ENCODE measurements at places on chromosomes 12 and 14. TPM values are rescaled to one million over a fixed set of nuclear protein-coding genes. Genes with fewer than 3 reads are reported as not detected.

DNA sequence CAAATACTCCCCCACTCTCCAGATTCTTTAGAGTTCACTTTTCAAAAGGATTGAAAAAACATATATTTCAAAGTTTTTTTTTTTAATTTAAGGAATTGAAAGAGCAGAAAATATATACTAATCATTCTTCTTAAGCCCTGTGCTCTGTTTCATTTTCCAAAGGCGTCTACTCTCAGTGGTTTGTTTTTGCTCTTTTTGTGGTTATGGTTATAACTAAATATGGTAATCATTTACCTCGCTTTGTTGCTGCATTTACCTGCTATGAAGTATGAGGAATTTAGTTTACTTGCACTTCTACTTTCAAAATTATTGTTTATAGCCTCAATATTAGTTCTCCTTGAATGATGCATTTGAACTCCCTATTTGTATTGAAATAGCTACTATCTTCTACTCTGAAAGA lies 55.9 kb upstream of the LRRK2 start:
- DNase-seq, result no peak
- no peaks in the 10 kb centered on the region for H3K36me3 ChIP-seq

DNA sequence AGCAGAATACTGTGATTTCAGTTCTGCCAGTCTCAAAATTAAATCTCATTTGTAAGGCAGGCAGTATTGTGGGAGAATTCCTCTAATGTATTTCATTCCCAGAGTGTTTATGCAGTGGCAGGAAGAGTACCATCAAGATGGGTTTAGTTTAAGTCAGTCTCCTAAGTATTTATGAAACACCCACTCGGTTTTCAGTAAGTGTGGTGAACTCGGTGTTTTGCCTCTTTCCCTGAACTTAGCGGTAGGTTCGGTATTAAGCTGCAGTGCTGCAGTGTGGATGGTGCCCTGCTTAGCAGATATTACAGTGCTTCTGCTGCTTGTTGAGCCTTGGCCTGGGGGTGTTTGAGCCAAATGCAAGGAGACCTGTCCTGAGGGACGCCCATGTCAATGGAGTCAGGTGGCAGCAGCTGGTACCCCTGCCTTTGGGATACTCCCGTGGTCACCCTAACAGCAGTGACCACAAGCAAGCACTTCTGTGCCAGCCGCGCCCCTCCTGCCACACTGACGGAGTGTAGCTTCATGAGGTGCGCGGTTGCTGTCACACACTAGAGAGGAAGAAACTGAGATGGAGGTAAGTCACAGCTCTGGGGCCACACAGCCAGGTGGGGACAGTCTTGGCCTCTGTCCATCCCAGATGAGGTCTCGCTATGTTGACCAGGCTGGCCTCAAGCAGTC lies 15.8 kb downstream of the COA8 start:
- H3K36me3 ChIP-seq, result peaks cover 19% of the 10 kb centered on the region
- H3K27ac ChIP-seq, result no peak overlapping the region
- H3K4me3 ChIP-seq, result no peak overlapping the region

DNA sequence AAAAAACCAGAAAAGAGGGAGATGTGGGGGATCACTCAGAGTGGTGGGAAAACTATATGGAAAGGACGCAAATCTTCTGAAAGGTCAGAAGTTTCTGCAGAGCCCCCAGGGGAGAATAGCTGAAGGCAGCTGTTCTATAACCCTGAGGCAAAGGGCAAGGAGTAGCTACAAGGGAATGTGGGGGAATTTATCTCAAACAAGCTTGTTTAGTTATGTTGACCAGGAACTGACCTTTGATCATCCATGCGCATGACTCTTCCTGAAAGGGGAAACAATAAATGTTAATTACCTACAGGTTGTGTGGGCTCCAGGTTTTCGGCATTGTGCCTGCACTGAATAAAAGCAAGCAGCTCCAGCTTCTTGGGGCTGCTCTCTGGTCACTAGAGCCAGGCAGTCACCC lies 968.5 kb downstream of the AACS start:
- H3K36me3 ChIP-seq, result no peaks in the 10 kb centered on the region
- no peak overlapping the region for H3K27ac ChIP-seq
- H3K4me3 ChIP-seq, result no peak overlapping the region
- H3K27me3 ChIP-seq, result no peaks in the 10 kb centered on the region

DNA sequence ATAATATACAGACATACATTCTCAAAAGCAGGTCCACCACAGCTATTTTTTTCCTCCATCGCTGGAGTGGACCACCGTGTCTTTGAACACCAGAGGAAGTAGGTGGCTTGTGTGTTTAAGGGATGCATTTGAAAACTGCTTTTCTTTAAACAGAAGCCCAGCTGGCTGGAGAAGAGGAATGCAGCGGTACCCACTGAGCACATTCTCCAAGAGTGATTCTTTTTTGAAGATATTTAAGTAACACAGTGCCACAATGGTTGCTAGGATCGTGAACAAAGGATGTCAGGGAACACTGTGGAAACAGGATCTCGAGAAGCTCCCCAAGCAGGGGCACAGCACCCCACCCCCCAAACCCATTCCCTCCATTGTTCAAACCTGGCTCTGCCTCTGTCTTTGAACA lies 286.6 kb upstream of the PWP1 start:
- no peak overlapping the region for H3K27ac ChIP-seq
- no peak for DNase-seq
- H3K27me3 ChIP-seq, result no peaks in the 10 kb centered on the region
- no peaks in the 10 kb centered on the region for H3K36me3 ChIP-seq
- H3K4me3 ChIP-seq, result no peak overlapping the region
- peaks cover 20% of the 10 kb centered on the region for H3K4me1 ChIP-seq

- peaks cover 13% of the 10 kb centered on the region for H3K4me1 ChIP-seq
- H3K27me3 ChIP-seq, result no peaks in the 10 kb centered on the region
- no peak overlapping the region for H3K27ac ChIP-seq
- DNase-seq, result no peak
Measured at GRCh38 chr14:69635981-69636639, 24.7 kb downstream of the SUSD6 start.

- H3K27me3 ChIP-seq, result no peaks in the 10 kb centered on the region
- no peaks in the 10 kb centered on the region for H3K36me3 ChIP-seq
- H3K4me1 ChIP-seq, result peaks cover 33% of the 10 kb centered on the region
- peak overlapping the region; percentile 70 for H3K27ac ChIP-seq
Measured at GRCh38 chr12:60070552-60070951, 474.7 kb downstream of the SLC16A7 start.

DNA sequence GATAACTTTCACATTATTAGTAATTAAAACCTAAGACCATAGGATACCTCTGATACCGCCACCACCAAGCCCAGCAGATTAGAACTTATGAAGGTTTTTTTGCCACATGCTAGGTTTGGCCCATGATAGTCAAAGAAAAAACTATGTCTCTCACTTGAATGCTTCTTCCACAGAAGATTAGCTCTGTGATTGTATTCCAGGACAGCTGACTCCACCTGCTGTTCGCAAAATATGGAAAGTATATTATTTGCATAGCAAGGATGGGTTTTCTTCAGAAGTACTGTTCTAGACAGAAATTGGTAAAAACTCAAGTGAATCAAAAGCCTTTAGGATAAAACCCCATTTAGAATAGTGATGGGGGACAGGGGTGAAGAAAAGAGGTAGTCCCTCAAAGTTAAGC lies 42.2 kb downstream of the PPFIBP1 start:
- no peak overlapping the region for H3K4me3 ChIP-seq
- peaks cover 30% of the 10 kb centered on the region for H3K4me1 ChIP-seq
- H3K36me3 ChIP-seq, result no peaks in the 10 kb centered on the region
- H3K27me3 ChIP-seq, result no peaks in the 10 kb centered on the region
- DNase-seq, result no peak
- H3K27ac ChIP-seq, result no peak overlapping the region

DNA sequence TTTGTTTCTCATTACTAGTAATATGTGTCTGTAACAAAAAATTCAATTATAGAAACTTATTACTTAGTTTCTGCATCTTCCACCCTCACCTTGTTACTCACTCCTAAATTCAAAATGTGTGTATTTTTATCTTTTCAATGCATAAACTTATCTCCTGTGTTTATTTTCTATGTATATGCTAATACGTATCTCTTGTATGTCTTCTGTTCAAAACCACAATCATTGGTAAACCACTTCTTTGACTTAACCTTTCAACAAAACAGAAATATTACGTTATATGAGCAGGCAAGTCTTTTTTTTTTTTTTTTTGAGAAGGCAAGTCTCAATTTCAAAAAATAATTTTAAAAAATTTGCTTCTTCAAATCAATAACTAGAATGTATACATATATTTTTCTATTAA lies 39.2 kb upstream of the RPH3A start:
- H3K4me3 ChIP-seq, result no peak overlapping the region
- no peaks in the 10 kb centered on the region for H3K36me3 ChIP-seq
- no peaks in the 10 kb centered on the region for H3K27me3 ChIP-seq
- no peaks in the 10 kb centered on the region for H3K4me1 ChIP-seq

GRCh38 chr14:68719634-68720384 lies 73.1 kb downstream of the ZFP36L1 start:
- no peaks in the 10 kb centered on the region for H3K4me1 ChIP-seq
- H3K36me3 ChIP-seq, result no peaks in the 10 kb centered on the region
- H3K27ac ChIP-seq, result no peak overlapping the region
- H3K4me3 ChIP-seq, result no peak overlapping the region

GRCh38 chr12:46446645-46447044 lies 74.1 kb upstream of the SLC38A2 start:
- no peak for DNase-seq
- H3K4me1 ChIP-seq, result peaks cover 66% of the 10 kb centered on the region
- H3K4me3 ChIP-seq, result no peak overlapping the region
- no peaks in the 10 kb centered on the region for H3K27me3 ChIP-seq

- no peaks in the 10 kb centered on the region for H3K36me3 ChIP-seq
- H3K27ac ChIP-seq, result no peak overlapping the region
- H3K4me1 ChIP-seq, result no peaks in the 10 kb centered on the region
- no peaks in the 10 kb centered on the region for H3K27me3 ChIP-seq
- no peak overlapping the region for H3K4me3 ChIP-seq
Measured at GRCh38 chr12:96578526-96579125, 89.2 kb downstream of the CFAP54 start.

- H3K4me3 ChIP-seq, result no peak overlapping the region
- no peak for DNase-seq
- no peak overlapping the region for H3K27ac ChIP-seq
- no peaks in the 10 kb centered on the region for H3K4me1 ChIP-seq
- H3K36me3 ChIP-seq, result no peaks in the 10 kb centered on the region
- peaks cover 7% of the 10 kb centered on the region for H3K27me3 ChIP-seq
Measured at GRCh38 chr14:77474479-77475177, 16.7 kb downstream of the AHSA1 start.

GRCh38 chr12:2646341-2646740 lies 148.4 kb upstream of the FKBP4 start:
- H3K4me3 ChIP-seq, result no peak overlapping the region
- H3K27ac ChIP-seq, result no peak overlapping the region
- no peak for DNase-seq
- no peaks in the 10 kb centered on the region for H3K4me1 ChIP-seq
- H3K36me3 ChIP-seq, result no peaks in the 10 kb centered on the region

GRCh38 chr14:103204852-103205540 lies 81.7 kb downstream of the TNFAIP2 start:
- H3K36me3 ChIP-seq, result no peaks in the 10 kb centered on the region
- no peak overlapping the region for H3K27ac ChIP-seq
- no peak for DNase-seq
- no peak overlapping the region for H3K4me3 ChIP-seq
- H3K27me3 ChIP-seq, result peaks cover 36% of the 10 kb centered on the region

- no peak overlapping the region for H3K4me3 ChIP-seq
- DNase-seq, result peak; percentile 1
- no peak overlapping the region for H3K27ac ChIP-seq
- H3K27me3 ChIP-seq, result peaks cover 8% of the 10 kb centered on the region
Measured at GRCh38 chr12:80702889-80703805, 4.3 kb upstream of the MYF6 start.

DNA sequence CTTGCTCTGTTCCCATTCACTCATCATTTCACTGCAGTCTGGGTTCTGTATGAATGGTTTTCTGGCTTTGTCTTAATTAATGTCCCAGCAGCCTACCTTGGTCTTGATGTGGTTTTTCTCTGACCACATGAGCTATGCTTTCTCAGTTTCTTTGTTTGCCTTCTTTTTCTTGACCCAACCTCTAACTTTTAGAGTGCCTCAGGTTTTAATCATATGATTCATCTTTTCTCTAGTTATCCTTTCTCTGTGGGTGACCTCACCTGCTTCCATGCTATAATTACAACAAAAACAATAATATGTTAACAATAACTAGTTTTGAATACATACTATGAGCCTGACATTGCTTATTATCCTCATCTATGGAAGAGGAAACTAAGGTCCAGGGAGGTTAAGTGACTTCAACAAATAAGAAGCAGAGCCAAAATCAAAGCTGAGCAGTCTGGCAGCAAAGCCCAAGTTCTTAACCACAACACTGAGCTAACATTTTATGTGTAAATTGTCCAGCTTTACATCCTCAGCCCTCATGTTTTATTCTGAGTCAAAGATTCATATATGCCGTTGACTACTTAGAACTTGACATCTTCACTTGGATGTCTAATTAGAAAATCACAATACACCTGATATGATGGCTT lies 4.7 kb upstream of the EPYC start:
- H3K27ac ChIP-seq, result no peak overlapping the region
- no peaks in the 10 kb centered on the region for H3K27me3 ChIP-seq
- H3K4me3 ChIP-seq, result no peak overlapping the region
- no peak for DNase-seq

DNA sequence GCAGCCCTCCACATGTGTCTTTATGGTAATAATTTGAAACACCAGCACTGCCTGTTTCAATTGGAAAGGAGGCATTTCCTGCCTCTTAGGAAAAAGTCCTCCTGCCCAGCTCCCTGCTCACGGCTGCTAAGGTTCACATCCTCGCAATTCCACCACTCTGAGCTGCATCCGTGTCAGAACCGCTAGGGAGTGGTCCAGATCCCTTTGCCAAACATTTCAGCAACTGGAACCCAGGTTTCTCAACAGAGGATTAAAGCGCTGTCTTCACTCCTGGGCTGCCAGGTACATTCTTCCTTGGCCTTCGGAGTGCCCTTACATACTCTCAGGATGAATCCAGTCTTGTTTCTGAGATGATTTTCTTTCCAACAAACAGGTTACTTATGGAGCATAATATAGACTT lies 23.3 kb downstream of the C14orf132 start:
- no peak overlapping the region for H3K4me3 ChIP-seq
- H3K27ac ChIP-seq, result no peak overlapping the region
- H3K36me3 ChIP-seq, result no peaks in the 10 kb centered on the region

- H3K4me3 ChIP-seq, result no peak overlapping the region
- H3K27ac ChIP-seq, result no peak overlapping the region
Measured at GRCh38 chr12:121009741-121010140, 6.5 kb downstream of the C12orf43 start.

Gene SERPINA3
- 1.5 TPM for polyA plus RNA-seq

Gene MMP19
- polyA plus RNA-seq, result 2.2 TPM

Gene KRT71
- not detected for polyA plus RNA-seq

Gene GZMH
- polyA plus RNA-seq, result not detected

Gene HOXC12
- polyA plus RNA-seq, result 0.35 TPM

Gene BATF
- not detected for polyA plus RNA-seq

Gene IRAK3
- polyA plus RNA-seq, result 0.17 TPM

Gene TMEM121
- polyA plus RNA-seq, result 0.31 TPM

Gene PAH
- polyA plus RNA-seq, result not detected

Gene SCYL2
- polyA plus RNA-seq, result 23.7 TPM

Gene SMOC1
- 18.8 TPM for polyA plus RNA-seq

Gene LALBA
- not detected for polyA plus RNA-seq

Gene L2HGDH
- 6.4 TPM for polyA plus RNA-seq

Gene IL31
- polyA plus RNA-seq, result not detected

Gene APOF
- not detected for polyA plus RNA-seq

All from keratinocyte (primary cell).